ENCODE measurements at places on chromosomes 3 and 15.

DNA sequence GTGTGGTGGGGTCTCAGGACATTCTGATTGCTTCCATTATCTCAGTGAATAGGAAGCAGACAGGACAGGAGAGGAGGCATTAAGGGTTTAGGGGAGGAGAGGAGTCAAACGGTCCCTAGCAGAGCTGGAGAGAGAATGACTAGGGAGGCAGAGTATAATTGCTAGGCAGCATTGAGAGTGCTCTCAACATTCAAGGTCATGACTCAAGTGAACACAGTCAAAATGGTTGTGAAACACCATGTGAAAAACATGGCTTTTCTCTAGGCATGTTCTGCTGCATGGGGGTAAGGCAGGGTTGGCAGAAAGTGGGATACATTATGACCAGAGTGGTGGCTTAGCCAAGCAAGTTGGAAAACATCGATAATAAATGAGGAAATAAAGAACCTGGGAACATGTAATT, 19.5 kb upstream of the HRH1 start:
- no peak for DNase-seq

DNA sequence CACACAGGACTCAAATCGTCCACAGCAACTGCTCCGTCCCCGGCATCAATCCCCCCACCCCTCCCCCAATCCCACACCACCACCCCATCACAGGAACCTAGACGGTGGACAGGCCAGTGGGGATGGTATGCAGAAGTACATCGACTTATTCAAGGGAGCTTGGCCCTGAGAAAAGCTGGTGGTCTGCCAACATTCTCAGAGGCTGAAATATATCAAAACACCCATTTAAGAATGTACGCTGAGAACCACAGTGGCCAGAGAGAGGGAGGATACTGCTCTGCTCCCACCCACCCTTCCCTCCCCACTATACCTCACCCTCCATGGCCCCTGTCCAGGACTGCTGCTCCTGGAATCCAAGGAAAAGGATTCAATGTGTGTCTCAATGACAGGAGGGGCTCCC, 12.4 kb upstream of the USP3 start:
- DNase-seq: no peak

- no peak for DNase-seq
These were observed 583 bp downstream of the EAF1 start for GRCh38 chr3:15427981-15428380.

DNA sequence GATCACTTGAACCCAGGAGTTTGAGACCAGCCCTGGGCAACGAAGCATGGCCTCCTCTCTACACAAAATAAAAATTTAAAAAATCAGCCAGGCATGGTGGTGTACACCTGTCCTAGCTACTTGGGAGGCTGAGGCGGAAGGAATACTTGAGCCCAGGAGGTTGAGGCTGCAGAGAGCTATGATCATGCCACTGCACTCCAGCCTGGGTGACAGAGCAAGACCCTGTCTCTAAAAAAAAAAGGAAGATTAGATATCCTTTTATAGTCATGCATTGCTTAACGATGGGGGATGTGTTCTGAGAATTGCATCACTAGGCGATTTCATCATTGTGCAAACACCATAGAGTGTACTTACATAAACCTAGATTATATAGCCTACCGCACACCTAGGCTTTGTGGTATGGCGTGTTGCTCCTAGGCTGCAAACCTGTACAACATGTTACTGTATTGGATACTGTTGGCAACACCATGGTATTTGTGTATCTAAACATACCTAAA, 12.6 kb downstream of the ALAS1 start:
- no peak for DNase-seq

DNA sequence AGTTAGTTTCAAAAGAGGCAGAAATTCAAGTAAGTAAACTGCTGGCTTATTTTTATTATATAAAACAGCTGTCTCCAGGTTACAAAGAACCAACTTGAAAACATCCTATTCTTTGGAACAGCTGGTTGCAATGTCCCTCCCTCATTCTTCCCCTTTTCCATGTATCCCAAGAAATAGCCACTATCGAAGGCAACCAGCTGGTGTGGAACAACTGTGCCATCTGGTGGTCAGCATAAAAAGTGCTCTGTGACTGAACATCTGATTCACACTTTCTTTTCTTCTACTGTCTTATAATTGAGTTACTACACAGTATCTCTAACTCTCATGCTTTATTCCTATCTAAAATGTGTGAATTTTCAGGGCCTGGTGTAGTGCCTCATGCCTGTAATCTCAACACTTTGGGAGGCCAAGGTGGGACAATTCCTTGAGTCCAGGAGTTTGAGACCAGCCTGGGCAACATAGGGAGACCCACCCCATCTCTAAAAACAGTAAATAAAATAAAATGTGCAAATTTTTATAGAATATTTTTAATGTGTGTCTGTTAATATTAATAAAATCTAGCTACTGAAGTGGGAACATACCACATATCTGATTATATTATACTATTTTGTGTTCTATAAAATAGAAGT, 9.6 kb downstream of the OSBPL11 start:
- peak; percentile 49 for DNase-seq

GRCh38 chr3:150446470-150446977, 38.4 kb downstream of the TSC22D2 start:
- no peak for DNase-seq

DNA sequence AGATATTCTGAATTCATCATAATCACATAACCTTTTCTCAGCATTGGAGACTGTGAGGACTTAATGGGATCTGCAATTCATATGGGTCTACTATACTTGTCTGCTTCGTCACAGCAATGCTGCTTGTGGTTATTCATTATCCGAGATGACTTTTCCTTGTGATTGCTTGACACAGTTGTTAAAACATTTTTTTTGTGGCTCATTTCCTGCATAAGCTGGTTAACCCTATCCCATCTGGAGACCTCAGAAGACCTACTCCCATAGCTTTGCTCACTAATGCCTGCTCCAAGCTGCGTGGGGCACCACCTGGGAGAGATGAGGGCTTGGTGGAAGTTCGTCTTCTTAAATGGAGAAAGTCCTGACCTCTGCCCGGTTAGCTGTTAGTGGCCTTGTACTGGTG, 360.8 kb downstream of the CHST2 start:
- DNase-seq: no peak

- DNase-seq: no peak
These were observed 10.8 kb downstream of the GLYCTK start for GRCh38 chr3:52298149-52299098.

DNA sequence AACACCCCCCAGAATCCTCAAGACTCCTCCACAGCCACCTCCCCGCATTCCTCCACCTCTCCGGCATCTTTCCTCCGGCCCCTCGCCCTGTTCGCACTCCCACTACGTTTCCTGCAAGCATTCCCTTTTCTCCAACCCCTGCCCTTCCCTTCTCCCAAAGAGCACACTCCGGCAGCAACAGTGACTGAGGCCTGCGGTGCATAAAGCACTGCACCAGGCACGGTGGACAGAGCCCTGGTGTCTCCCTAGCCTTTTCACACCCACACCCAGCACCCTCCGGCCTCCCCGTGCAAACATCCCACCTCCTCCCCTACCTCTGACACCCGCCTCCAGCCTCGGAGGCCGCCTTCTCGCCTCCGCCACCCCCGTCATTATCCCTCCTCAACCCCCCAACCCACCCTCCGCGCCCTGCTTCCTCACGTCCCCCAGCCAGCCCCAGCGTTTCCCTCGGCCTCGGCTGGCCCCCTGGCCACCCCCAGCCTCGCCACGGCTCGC, 577 bp downstream of the ZNF148 start:
- DNase-seq: peak; percentile 69

DNA sequence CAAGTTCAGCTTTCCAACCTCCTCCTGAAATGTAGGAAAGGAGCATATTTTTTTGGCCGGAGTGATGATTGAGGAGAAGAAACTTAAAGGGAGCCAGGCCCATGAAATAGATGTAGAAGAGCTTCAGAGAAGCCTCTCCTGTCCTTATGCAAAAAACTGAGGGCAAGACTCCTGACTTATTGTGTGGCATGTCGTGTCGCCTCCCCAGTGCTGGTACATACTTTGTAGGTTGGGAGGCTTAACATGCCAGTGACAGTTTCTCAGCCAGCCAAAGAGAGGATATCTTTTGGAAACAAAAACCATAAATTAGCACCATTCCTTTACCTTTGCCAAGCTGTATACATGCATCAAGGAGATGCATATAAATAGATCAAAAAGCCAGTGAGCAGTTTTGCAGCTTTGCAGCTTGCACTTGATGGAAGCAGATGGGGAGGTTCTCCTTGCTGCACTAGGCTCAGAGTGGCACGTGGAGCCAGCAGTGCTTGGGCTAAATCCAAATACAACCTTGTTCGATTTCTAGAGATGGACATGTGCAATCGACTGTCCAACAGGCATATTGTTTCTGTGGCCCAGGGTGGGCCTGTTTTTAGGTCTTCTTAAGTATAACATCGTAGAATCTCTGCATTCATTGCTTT, 10.2 kb downstream of the SLCO3A1 start:
- no peak for DNase-seq

DNA sequence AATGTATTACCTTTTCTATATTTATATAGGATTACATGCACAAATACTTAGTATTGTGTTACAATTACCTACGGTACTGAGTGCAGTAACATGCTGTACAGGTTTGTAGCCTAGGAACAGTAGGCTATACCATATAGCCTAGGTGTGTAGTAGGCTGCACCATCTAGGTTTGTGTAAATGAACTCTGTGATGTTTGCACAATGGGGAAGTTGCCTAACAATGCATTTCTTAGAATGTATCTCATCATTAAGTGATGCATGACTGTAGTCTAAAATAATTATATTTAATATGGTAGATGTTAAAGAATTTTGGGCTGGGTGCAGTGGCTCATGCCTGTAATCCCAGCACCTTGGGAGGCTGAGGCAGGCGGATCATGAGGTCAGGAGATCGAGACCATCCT, 281.0 kb downstream of the KLF13 start:
- DNase-seq: no peak

DNA sequence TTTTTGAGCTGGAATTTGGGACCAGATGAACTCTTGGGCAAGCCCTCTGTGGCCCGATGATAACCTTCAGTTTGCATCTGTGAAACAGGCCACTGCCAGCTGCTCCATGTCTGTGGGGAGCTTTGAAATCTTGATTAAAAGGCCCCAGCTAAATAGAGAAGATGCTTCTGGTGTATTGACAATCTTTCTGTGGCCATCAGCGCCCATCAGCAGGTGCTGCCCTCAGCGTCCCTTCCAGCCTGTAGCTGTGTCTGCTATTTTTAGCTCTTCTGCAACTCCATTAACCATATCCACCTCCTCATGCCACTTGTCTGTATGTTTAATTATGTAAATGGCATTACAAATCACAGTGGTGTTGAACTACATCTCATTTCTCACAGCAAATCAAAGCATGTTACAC, 54.0 kb downstream of the CHCHD6 start:
- DNase-seq: no peak

- DNase-seq: peak; percentile 49
These were observed 44.0 kb downstream of the EIF4E3 start for GRCh38 chr3:71681224-71681668.

- DNase-seq: no peak
These were observed 467.4 kb upstream of the DPPA4 start for GRCh38 chr3:109804697-109805096.

GRCh38 chr3:172370419-172370818, 77.8 kb downstream of the GHSR start:
- no peak for DNase-seq

GRCh38 chr3:49397470-49397869, 14.3 kb downstream of the RHOA start:
- no peak for DNase-seq

DNA sequence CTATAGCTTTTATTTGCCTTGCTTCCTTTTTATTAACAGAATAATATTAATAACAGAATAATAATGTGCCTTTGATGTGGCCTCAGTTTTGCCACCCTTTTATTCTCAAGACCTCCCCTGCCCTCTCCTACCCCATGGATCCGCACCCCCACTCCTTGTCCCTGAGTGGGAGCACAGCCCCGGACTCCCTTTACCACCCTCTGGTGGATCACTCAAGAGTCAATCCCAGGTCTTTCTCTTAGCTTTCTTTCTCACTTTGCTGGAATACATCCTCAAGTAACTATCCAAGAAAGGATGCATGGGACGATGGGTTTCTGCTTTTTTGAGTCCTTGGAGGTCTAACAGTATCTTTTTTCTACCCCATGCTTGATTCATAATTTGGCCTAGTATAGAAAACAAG, 63.4 kb downstream of the KLF13 start:
- peak; percentile 5 for DNase-seq

- no peak for DNase-seq
These were observed 806.2 kb downstream of the NSUN3 start for GRCh38 chr3:94869059-94869547.

DNA sequence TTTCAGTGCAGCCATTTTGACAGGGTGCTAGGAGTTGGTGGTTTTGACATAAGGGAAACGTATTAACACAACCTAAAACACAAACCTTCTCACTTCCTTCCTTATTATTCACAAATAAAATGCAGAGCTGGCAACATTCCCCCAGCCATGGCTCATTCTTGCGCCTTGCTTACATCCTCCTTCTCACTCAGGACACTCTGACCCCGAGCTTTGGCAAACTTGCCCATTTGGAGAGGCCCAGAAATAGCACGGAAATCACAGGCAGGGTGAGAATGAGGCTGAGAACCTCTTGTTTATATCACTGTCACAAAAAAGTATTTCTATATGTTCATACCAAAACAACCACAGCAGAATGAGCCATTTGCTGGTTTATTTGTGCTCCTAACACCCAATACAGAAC, 244.3 kb downstream of the NTRK3 start:
- DNase-seq: no peak

DNA sequence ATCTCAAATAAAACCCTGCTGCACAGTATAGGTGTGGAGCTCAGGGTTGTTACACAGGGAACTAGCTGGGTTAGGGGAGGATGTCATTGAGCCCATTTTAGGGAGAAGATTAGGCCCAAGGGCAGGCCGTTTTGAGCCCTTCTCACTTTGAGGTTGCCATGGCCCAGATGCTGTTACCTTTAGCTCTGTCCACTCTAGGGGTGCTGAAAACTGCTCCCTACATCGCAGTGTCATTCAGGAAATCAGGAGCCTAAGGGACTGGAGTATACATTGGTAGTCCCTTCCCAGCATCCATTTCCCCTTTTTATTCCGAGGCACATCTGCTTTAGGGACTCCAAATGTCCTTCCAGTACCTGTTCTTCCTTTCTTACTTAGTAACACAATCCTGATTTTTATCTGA, 79.0 kb upstream of the SELENOK start:
- DNase-seq: no peak

DNA sequence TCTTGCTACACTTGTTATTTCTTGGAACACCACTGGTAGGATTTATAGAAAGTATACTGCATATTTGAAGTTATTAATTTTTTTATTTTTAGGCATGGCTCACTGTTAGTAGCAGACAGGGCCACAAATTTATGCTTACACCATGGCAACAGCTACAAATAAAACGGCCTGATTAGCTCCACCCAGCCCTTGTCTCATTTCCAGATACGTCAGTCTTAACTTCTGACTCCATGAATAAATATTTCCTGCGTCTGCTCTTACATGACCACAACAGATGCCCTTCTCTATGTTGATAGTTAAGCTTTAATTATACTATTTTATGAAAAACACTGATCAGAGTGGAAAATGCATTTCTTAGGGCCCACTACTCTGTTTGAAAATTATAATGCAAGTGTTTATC, 62.3 kb upstream of the CPOX start:
- DNase-seq: no peak

- no peak for DNase-seq
These were observed 11.1 kb downstream of the SLC27A2 start for GRCh38 chr15:50192926-50193620.

- no peak for DNase-seq
These were observed 34.4 kb downstream of the SPSB4 start for GRCh38 chr3:141085343-141086070.

GRCh38 chr15:101203029-101203573, 48.7 kb downstream of the CHSY1 start:
- DNase-seq: no peak
